ENCODE measurements at places on chromosomes 13 and 19.
A peak's percentile ranks its signal among the peaks of the same experiment; 100 is the strongest.

- no peak for DNase-seq
These were observed 366.5 kb downstream of the IRS2 start for GRCh38 chr13:109419896-109420295.

DNA sequence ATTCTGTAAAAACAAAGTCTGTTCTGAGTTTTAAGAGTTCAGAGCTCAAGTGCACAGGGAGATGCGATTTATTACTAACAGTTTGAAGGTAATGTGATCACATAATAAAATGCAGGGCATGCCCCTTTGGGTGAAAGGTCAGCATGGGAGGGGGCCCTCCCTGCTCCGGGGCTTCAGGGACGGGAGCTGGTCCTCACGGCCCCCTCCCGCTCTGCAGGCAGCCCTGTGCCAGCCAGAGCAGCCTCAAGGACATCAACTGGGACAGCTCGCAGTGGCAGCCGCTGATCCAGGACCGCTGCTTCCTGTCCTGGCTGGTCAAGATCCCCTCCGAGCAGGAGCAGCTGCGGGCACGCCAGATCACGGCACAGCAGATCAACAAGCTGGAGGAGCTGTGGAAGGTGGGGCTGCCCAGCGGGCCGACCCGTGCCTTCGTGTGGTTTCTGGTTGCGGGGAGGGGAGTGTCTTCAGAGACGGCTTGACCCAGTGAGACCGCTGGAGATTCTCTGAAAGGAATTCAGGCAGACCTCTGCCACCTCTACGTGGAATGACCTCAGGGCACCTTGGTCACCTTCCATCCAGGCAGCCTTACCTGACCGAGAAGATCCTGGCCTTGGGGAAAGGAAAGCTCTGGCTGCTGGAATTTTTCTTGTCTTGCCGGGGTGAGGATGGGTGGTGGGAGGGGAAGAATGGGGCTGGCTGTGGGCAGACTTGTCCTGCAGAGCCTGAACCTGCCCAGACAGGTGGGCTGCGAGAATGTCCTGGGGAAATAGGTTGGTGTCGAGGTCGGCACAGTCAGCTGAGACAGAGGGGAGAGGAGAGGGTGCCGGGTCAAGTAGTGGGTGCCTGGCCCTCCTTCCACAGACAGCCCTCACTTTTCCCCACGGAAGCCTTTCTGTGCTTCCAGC lies 19.0 kb downstream of the UPF1 start:
- DNase-seq, result no peak

GRCh38 chr13:42577538-42577937 lies 3.6 kb downstream of the TNFSF11 start:
- DNase-seq, result no peak

- DNase-seq, result no peak
These were observed 1148.6 kb upstream of the PRR20A start for GRCh38 chr13:55992145-55992544.

DNA sequence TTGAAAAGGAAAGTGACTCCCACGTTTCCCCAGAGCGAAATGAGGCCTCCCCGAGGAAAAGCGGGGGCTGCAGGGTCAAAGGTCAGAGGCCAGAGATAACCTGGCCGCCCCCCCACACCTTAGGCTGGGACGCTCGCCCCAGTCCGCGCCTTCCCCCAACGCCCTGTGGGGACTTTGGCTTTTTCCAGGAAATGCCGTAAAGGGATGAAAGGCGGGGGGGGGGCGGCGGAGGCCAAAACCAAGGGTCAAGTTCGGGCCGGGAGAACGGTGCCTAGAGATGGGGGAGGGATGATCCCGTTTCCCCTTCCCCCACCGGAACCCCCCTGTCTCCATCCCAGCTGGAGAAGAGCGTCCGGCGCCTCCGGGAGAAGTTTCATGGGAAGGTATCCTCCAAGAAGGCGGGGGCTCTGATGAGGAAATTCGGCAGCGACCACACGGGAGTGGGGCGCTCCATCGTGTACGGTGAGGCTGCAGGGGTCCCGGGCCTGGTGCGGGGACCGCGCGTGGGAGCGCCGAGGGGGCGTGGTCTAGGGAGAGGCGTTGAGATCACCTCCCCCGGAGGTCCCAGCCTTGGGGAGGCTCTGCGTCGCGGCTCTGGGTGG lies 575 bp downstream of the SHFL start:
- DNase-seq, result peak; percentile 11

- peak; percentile 74 for DNase-seq
These were observed 14.4 kb downstream of the EPS15L1 start for GRCh38 chr19:16457195-16457953.

DNA sequence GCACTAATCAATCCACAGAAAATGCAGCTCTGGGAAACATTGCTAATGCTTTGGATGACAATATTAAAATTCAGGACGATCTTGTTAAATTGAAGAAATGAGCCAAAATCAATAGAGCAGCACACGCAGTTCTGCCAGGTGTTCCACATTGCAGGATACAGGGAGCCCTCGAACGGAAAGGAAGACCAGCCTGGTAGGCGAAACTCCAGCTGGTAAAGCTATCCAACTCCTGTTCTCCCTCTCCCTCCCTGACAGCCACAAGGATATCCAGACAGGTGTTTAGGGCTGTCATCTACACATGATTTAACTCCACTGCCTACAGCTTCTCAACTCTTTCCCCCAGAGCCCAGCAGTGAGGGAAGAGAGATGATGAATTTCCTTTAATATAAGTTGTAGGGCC lies 67.7 kb downstream of the EPSTI1 start:
- DNase-seq, result no peak

GRCh38 chr13:78659732-78660494 lies 958 bp upstream of the OBI1 start:
- peak; percentile 1 for DNase-seq

GRCh38 chr19:49859682-49860335 lies 7.6 kb downstream of the PNKP start:
- DNase-seq, result no peak

- peak; percentile 19 for DNase-seq
These were observed at the start of gene ATP7B for GRCh38 chr13:52010890-52011631. Gene ATP7B (minus strand): TSS chr13:52011450. CDS start chr13:52011337, 113 bp downstream.

- peak; percentile 94 for DNase-seq
These were observed 23.5 kb upstream of the USP12 start for GRCh38 chr13:27194895-27195764.

DNA sequence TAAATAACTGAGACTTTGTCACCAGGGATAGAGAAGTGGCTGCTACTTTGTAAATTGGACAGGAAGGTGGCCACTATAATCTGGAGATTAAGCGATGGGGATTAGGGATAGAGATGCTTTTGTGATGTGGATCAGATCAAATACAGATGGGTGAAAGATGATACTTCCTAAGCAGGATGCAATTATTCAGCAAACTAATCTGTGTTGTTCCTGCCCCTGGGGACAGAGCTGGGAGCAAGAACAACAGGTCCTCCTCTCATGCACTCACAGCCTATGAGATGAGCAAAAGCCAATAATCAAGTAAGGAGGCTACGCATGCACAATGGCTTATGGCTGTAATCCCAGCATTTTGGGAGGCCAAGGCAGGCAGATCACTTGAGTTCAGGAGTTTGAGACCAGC lies 4.6 kb downstream of the RGL3 start:
- no peak for DNase-seq

GRCh38 chr13:30338952-30339351 lies 31.6 kb upstream of the KATNAL1 start:
- DNase-seq, result no peak

GRCh38 chr19:2270157-2270422 lies 11.9 kb downstream of the PEAK3 start:
- peak; percentile 39 for DNase-seq

DNA sequence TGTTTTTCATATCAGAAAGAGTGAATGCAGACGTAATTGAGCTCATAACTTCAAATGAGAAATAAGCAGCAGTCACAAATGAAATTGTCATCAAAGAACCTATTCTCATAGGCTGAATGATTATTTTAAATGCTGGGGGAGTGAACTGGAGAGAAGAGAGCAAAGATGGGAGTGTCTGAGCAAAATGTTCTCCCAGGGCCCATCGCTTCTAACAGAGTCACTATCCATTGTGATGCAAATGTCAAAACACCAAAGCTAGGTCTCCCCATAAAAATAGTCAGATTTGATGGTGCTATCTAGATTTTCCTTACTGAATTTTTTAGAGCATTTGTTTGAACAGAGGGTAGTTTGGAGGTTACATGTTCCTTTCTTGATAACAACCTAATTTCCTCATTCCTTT lies 278.7 kb downstream of the PCDH9 start:
- DNase-seq, result no peak

- peak; percentile 9 for DNase-seq
These were observed 1.2 kb downstream of the LSM4 start for GRCh38 chr19:18321734-18322102.

DNA sequence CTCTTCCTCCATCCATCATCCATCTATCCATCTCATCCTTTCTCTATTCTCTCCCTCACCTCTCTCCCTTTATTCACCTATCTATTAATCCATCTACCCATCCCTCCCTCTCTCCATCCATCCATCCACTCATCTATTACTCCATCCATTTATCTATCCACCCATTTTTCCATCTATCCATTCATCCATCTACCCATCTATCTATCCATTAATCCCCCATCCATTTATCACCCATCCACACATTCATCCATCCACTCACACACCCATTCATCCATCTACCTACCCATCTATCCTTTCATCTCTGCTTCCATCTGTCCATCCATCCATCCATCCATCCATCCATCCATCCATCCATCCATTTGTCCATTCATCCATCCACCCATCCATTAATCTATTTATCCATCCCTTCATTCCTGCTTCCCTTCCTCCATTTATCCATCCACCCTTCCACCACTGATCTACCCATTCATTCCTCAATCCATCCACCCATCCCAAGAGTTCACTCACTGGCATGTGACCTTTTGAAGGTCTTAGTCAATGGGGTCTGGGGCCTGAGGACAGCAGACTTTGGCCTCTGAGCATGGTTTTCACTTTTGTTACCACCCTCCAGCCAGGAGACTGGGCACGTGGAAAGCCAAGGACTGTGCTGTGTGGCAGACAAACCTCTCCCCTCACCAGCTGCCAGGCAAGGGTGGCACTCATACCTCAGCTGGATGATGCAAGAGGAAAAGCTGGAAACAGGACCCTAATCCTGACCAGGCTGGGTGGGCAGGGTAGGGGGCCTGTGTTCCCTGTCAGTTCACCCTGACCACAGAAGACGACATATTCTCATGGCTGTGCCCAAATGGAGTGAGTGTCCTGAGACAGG lies 126.7 kb downstream of the URI1 start:
- no peak for DNase-seq

GRCh38 chr13:30712536-30713532 lies 22.5 kb upstream of the ALOX5AP start:
- peak; percentile 53 for DNase-seq

DNA sequence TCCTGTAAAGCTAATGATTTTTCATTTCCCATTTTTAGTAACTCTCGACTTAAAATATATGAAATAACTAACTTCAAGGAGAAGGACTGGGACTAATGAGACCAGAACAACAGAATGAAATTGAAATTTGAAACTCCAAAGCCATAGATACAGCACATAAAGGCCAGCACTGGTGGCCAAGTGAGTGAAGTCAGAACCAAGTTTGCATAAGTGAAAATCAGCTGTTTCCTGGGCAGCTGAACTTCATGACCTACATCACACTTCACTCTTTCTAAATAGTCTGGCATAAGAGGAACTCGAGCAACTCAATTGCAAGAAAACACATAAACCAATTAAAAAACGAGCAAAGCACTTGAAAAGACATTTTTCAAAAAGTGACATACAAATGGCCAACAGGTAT lies 84.5 kb downstream of the DCLK1 start:
- no peak for DNase-seq

DNA sequence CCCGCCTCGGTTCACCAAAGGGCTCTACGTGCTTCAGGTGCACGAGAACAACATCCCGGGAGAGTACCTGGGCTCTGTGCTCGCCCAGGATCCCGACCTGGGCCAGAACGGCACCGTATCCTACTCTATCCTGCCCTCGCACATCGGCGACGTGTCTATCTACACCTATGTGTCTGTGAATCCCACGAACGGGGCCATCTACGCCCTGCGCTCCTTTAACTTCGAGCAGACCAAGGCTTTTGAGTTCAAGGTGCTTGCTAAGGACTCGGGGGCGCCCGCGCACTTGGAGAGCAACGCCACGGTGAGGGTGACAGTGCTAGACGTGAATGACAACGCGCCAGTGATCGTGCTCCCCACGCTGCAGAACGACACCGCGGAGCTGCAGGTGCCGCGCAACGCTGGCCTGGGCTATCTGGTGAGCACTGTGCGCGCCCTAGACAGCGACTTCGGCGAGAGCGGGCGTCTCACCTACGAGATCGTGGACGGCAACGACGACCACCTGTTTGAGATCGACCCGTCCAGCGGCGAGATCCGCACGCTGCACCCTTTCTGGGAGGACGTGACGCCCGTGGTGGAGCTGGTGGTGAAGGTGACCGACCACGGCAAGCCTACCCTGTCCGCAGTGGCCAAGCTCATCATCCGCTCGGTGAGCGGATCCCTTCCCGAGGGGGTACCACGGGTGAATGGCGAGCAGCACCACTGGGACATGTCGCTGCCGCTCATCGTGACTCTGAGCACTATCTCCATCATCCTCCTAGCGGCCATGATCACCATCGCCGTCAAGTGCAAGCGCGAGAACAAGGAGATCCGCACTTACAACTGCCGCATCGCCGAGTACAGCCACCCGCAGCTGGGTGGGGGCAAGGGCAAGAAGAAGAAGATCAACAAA lies 2.6 kb downstream of the PCDH17 start:
- no peak for DNase-seq

- DNase-seq, result no peak
These were observed 10.1 kb downstream of the TUBB4A start for GRCh38 chr19:6491802-6492592.

DNA sequence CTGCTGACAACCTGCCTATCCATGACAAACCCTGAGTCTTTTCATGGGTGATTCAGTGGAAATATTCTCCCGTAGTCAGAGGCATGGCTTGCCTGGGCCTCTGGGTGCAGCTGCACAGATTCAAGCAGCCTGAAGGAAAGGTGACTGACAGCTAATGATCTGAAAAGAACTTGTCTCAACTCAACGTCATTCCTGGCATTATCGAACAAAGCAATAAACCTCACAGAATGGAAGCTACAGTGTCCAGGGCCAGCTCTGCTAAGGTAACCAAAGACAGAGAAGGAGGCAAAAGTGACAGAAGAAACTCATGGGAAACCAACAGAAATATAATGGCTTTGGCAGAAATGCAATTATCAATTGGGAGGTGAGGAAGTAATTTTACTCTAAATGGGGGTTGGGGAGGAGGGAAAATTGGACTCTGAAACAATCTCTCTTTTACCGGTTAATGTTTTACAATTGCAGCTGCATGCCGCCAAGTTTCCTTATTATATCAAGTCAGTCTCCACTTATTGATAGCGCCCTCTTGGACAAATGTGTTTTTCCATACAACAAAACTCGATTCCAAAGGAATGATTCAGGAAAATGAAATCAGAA lies 12.9 kb downstream of the STARD13 start:
- peak; percentile 29 for DNase-seq

GRCh38 chr13:52737965-52738364 lies 1.7 kb downstream of the CNMD start:
- DNase-seq, result no peak

- DNase-seq, result no peak
These were observed 339.1 kb upstream of the SLC10A2 start for GRCh38 chr13:103405297-103405696.

All from EH (cell line).